ENCODE measurements at places on chromosomes 1 and 21.

DNA sequence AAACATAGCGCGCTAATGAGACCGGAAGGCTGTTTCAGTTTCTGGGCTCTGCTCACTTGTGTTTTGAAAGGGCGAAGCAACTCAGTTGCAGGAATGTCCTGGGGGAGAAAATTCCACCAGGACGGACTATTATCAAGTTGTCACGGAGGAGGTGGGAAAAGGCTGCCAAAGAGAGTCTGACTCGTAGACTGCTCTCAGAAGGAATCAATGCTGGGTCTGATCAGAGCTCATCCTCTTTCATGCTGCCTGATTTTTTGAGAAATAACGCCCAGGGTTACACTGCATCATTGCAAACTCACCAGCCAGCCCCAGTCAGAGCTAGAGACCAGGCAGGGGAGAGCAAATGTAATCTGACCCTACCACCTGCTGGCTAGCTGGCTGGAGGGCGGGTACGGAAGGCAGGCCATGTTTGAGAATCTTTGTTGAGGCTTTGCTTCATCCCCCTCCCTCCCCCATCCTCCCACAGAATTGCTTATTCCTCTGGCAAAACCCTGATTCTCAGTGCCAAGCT is 36.4 kb upstream of the BCL9 start:
- peak; percentile 17 for DNase-seq

GRCh38 chr1:150799089-150799488 is 9.0 kb downstream of the CTSK start:
- no peak for DNase-seq

DNA sequence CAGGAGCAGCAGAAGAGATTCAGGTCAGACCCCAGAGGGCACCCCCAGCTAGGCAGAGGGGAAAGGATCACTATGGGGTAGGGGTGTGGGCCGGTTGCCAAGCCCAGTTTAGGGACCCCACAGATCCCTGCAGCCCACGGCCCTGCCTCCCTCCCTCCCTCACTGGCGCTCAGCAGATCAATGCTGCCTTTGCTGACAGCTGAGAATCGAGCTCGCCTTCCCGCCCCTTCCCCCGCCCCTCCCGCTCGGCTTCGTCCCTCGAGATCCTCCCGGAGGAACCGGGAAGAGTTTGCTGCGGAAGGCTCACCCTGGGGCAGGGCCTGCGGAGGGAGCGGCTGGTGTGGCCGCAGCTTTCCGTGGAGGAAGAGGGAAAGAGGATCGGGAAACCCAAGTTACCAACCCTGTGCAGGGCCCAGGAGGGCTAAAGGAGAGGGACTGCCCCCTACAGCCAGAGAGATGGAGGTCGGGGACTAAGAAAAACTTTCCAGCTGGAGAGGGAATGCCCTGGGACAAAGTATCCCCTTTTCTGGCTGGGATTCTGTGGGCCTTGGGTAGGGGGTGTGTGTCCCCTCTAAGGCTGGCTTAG is 1.1 kb upstream of the KCNQ4 start:
- DNase-seq: peak; percentile 29

- DNase-seq: no peak
These were observed 111.3 kb downstream of the RPS6KC1 start for GRCh38 chr1:213162338-213162737.

DNA sequence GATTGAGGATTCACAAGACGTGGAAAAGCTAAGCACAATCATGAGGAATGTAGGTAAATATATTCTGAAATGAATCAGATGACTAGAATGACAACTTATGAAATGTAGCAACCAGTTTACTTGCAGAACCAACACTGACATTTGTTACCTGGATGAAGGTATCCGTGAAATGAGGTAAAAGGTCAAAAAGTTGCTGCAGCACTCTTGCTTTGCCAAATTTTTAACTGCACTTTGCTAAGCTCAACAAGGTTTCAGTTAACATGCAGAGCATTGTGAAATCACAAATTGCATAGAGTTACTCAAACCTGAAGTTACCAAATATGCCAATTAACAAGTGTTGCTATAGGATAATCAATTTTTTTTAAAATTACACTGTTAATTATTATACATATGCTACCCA is 1280.1 kb downstream of the KCNT2 start:
- no peak for DNase-seq

All from AG08396 (cell line).